ENCODE measurements at places on chromosomes 3 and 15.

GRCh38 chr3:145893331-145893730 lies 267.7 kb downstream of the PLOD2 start:
- no peaks in the 10 kb centered on the region for H3K36me3 ChIP-seq
- H3K27ac ChIP-seq = no peak overlapping the region
- no peaks in the 10 kb centered on the region for H3K4me1 ChIP-seq
- no peaks in the 10 kb centered on the region for H3K27me3 ChIP-seq

DNA sequence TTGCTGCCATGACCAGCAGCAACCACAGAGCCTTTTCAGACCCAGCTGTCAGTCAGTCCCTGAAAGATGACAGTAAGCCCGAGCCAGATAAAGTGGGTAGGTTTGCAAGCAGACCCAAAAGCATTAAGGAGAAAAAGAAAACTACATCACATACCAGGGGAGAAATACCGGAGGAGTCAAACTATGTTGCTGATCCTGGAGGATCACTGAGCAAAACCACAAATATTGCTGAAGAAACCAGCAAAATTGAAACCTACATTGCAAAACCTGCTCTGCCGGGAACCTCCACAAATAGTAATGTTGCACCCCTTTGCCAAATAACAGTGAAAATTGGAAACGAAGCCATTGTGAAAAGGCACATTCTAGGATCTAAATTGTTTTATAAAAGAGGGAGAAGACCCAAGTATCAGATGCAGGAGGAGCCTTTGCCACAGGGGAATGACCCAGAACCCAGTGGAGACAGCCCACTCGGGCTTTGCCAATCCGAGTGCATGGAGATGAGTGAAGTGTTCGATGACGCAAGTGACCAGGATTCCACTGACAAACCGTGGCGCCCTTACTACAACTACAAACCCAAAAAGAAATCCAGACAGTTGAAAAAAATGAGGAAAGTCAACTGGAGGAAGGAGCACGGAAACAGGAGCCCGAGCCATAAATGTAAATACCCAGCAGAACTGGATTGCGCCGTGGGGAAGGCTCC lies 42.1 kb upstream of the RASA2 start:
- H3K27me3 ChIP-seq = no peaks in the 10 kb centered on the region
- no peak overlapping the region for H3K4me3 ChIP-seq
- H3K36me3 ChIP-seq = peaks cover 24% of the 10 kb centered on the region

GRCh38 chr15:77486542-77487468 lies 66.1 kb downstream of the HMG20A start:
- peaks cover 6% of the 10 kb centered on the region for H3K36me3 ChIP-seq
- H3K4me1 ChIP-seq = peaks cover 55% of the 10 kb centered on the region
- no peak overlapping the region for H3K4me3 ChIP-seq
- DNase-seq = peak; percentile 45
- no peaks in the 10 kb centered on the region for H3K27me3 ChIP-seq
- peak overlapping the region; percentile 80 for H3K27ac ChIP-seq

DNA sequence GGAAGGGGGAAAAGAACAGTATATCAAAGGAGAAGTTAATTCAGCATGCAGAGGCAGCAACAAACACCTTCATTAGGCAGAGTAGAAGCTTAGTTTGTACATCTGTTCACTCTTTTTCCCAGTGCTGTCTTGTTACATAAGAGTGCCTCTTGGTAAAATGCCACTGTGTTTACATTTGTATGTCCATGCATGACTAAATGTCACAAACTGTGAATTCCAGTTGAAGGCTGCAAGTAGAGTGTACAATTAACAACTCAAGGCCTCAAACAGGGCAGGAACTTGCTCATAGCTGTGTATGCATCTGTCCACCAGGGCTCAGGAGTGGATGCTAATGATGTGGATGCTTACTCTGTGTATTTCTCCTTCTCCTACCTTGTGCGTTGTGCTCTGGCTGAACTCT lies 214.2 kb upstream of the TPM1 start:
- DNase-seq = no peak
- peaks cover 20% of the 10 kb centered on the region for H3K36me3 ChIP-seq
- H3K4me3 ChIP-seq = no peak overlapping the region
- no peak overlapping the region for H3K27ac ChIP-seq
- H3K27me3 ChIP-seq = no peaks in the 10 kb centered on the region

- no peak overlapping the region for H3K4me3 ChIP-seq
- no peaks in the 10 kb centered on the region for H3K36me3 ChIP-seq
- DNase-seq = no peak
Measured at GRCh38 chr15:52326756-52327155, 31.2 kb upstream of the MYO5C start.
